ENCODE measurements at places on chromosomes 4 and X.
A peak's percentile ranks its signal among the peaks of the same experiment; 100 is the strongest.

- DNase-seq = no peak
Measured at GRCh38 chr4:14926368-14926767, 75.9 kb upstream of the CPEB2 start.

GRCh38 chrX:45557387-45557786 is 356.7 kb upstream of the DIPK2B start:
- DNase-seq = no peak

- no peak for DNase-seq
Measured at GRCh38 chrX:76420237-76420636, 7.3 kb upstream of the MAGEE1 start.

DNA sequence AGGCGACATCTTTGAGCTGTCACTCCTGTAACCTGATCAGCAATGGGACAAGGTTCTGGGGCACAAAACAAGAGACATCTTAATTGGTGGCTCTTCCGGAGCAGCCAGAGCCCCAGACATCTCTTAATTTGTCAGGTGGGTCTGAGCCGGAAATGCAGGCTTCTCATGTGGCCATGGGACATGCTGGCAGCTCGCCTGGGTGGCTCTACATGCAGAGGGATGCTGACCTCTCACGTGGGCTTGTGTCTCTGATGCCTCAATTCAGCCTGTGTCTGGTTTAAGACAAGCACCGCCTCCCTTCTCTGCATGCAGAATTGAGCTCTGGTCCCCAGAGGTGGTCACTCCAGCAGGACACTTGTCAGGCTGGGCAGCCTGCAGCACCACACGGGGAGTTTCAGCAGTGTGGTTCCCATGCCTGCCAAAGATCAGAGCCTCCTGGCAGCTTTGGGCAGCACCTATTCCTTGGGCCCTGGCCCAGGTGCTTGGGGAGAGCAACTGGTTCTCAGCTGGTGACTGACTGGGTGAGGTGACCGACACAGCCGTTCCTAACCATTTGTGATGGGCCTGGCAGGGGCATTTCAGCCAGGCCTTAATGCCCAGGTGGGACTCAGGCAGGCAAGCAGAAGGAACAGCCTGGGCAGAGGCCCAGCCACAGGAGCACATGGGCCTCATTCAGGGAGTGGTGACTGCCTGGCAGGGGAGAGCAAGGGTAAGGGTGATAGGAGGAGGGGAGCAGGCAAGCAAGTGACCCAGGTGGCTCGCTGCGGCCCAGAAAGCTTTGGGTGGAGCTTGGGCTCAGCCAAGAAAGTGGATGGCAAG is 53.4 kb downstream of the HMX1 start:
- no peak for DNase-seq

GRCh38 chrX:3669841-3670475 is 43.5 kb downstream of the PRKX start:
- DNase-seq = no peak

GRCh38 chrX:153925739-153926551 is at the start of gene ARHGAP4:
Gene ARHGAP4 (minus strand): TSS chrX:153926264. CDS start chrX:153926202, 62 bp downstream.
- peak; percentile 43 for DNase-seq

- DNase-seq = peak; percentile 1
Measured at GRCh38 chr4:83536362-83537272, 709 bp downstream of the GPAT3 start.

- no peak for DNase-seq
Measured at GRCh38 chr4:605702-606425, 19.5 kb upstream of the PDE6B start.

GRCh38 chr4:152485726-152486276 is 50.1 kb downstream of the FBXW7 start:
- peak; percentile 7 for DNase-seq

DNA sequence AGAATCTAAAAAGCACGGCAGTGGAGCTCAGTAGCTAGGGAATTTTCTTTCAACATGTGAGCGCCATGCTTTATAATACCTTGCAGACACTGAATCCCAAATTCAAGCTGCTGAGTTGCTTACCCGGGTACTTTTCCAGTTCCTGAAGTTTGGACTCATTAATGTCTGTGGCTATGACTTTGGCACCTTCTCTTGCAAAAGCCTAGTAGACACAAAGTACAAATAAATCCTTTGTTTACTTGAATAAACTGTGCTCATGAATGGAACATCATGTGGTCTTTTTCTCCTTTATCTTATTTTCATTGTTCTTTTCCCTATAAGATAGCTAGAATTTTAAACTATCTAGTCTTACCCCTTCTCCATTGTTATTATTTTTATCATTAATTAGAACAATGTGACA is 4.6 kb downstream of the BDH2 start:
- no peak for DNase-seq

DNA sequence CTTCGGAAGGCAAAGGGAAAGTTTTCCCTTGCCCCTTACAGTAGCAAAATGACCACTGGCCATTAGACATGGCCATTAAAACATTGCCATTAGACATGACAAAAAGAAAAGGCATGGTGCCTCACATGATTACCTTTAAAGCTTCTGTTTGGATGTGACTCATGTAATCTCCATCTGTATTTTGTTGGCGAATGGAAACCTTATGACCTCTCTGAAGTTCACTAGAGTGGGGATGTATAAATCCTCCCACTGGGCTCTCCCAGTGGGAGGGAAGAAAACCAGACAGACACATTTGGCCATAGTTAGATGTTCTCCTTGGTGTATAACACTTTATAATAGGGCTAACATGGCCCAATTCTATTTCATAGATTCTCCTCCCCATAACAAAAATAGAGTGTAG is 152.6 kb downstream of the MAGEB17 start:
- DNase-seq = no peak

Measured in stimulated activated CD4-positive, alpha-beta T cell treated with anti-CD3 and anti-CD28 coated beads, Interleukin-4, amount 100 ng/mL, for 48 hours (primary cell).